ENCODE measurements at places on chromosomes 2 and 18.
A peak's percentile ranks its signal among the peaks of the same experiment; 100 is the strongest.

DNA sequence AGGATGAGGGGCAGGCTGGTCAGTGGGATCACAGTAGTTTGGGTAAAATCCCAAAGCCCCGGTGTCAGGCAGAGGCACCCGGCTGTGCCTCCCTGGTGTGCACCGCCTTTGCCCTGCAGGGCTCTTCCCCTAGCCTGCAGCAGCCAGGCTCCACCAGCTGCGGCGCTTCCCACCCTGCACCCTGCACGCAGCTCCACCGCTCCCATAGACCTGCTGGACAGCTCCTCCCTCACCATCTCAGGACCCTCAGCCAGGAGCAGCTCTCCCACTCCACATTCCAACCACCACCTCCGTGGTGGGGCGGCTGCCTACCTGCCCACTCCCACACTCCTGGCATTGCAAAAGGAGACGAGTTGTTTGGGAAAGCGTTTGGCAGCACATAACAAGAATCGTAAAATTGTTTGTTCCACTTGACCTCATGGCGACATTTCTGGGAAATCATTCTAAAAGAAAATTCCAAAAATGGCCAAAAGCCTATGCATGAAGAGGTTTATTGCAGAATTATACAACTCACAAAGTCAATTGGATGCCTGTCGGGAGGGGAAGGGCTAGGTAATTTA, 287.4 kb upstream of the HDAC4 start:
- DNase-seq, result no peak

GRCh38 chr2:135985826-135986393, 484 bp upstream of the DARS1 start:
- DNase-seq, result peak; percentile 92

GRCh38 chr18:8868276-8868675, 162.9 kb downstream of the MTCL1 start:
- no peak for DNase-seq

DNA sequence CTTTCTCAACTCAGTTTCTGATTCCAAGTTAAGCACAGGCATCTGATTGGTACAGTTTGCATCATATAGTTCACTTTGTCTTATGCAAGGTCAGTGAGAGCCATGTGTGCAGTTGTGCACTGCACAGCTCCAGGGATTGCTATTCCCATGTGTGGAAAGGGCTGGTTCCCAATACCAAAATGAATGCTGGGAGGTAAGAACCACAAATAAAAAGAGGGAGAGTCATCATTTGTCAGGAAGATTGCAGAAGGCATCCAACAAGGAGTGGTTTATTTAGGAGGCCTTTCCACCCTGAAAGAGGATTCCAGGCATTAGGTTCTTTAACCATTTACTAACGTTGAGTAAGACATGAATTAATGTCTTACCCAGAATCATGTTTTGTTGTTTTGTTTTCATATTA, 141.2 kb upstream of the ST6GAL2 start:
- no peak for DNase-seq

DNA sequence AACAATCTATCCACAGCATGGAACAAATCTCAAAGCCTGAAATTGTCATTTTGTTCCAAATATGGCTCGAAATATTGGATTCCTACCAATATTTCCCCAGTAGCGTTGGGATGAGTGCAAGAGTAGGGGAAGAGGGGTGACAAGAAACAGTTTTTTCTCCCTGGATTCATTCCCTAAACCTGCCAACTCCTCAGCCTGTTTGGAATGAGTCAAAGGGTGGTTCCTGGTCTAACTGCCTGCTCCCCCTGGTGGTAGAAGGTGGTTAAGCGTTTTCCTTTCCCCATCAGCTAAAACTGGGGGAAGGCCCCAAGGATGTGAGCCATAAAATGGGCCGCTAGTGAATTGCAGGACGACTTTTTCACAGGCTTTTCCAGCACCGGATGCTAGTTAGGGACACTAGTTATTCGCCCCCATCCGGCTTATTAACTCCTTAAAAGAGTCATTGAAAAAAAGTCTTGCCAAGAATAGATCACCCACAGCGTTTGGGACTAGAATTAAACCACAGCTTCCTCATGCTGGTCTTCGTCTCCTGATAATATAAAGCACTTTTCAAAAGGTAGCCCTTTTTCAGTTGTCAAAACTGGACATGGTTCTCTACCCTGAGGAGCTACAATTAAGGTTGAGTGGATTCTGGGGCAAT, 72.5 kb downstream of the DHRS9 start:
- DNase-seq, result peak; percentile 75

- no peak for DNase-seq
Observed at GRCh38 chr2:194182888-194183287, 1474.1 kb upstream of the SLC39A10 start.

DNA sequence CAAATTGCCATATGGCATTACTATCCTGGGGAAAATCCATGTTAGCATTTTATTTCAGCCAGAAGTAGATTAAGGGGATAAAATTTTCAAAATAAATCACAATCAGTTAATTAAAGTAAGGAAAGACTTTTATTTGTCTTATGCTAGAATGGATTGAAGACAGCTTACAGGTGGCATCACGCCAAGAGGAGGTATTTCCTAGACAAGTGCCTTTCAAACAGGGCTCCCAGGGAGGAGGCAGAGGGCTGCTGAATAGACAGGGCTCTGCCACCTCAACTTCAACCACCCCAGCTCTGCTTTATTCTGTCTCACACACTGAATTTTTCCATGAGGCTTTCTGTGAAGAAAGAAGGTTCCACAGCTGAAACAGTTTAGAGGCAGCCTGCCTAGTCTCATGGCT, 12.2 kb downstream of the CCDC68 start:
- DNase-seq, result no peak

DNA sequence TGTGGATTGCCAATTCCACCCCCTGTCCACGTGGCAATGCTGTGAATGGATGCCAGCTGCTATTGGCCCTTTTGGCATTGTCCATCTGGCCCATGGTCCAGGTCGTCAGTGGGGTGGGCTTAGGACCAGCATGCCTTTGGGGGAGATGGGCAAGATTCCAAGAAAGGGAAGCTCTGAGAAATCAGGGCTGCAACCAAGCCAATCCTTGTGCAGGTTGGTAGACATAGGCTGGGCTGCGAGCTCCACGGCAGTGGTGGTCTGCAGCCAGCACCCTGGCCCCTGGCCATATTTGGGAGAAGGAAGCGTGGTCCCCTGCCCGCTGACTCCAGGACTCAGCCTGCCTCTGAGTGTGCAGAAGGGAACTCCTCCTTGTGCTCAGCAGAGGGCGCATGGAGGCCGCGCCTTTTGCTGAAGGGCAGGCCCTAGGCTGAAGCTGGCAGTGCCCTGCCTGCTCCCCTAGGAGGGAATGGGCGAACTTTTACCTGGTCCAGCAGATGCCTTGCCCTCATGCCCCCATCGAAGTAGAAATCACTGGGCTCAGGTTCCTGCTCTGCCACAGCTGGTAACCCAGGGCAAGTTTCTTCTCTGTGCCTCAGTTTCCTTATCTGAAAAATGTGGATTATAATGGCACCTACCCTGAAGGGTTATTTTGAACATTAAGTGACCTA, 5.4 kb downstream of the SPR start:
- DNase-seq, result peak; percentile 72

- DNase-seq, result no peak
Observed at GRCh38 chr18:78770139-78770822, 209.3 kb upstream of the SALL3 start.

- no peak for DNase-seq
Observed at GRCh38 chr2:189444322-189444721, 3.0 kb downstream of the WDR75 start.

DNA sequence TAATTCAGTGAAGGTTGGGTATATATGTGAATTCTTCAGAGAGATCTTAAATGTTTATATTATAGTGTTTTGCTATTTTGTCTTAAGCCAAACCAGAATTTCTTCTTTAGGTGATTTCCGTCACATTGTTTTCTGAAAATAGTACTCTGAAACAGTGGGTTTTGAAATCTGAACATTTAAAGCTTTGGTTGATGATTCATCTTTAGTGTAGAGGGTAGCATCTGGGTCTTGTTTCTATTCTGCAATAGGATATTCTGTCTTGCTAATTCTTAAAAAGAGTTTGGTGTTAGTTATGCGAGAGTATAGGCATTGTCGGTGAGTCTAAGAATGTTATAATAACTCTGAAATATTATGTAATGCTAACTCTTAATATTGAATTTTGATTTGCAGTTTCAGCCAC, 69.6 kb upstream of the FAM237A start:
- no peak for DNase-seq

- peak; percentile 74 for DNase-seq
Observed at GRCh38 chr2:241950413-241951315, 81.1 kb downstream of the RTP5 start.

DNA sequence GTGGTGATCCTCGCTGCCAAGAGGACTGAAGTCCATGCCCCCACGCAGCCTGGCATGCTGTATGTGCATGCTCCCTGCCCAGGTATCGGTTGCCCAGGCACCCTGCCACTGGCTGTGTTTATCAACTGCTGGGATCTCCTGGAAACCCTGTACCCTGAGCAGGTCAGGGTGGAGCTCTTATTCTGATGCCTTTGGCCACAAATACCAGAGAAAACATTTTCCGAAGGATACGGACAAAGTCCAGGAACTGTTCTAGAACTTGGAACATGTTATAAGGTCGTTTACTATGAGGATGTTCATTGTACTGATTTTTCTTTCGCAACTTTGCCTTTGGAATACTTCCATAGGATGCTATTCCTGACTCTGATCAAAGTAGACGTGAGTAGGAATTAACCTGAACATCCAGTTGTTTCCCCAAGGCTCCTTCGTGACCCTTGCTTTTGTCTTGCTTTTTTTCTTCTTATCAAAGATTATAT, 55.2 kb downstream of the TMEM17 start:
- DNase-seq, result no peak

- no peak for DNase-seq
Observed at GRCh38 chr2:228917220-228917619, 353.9 kb downstream of the PID1 start.

- DNase-seq, result no peak
Observed at GRCh38 chr18:78814766-78815165, 164.9 kb upstream of the SALL3 start.

GRCh38 chr2:202574541-202574940, 60.2 kb upstream of the FAM117B start:
- DNase-seq, result no peak

GRCh38 chr2:105183555-105184323, 57.8 kb upstream of the GPR45 start:
- no peak for DNase-seq

GRCh38 chr2:229714736-229715541, 584 bp upstream of the DNER start:
- DNase-seq, result peak; percentile 57

GRCh38 chr2:227052879-227053278, 111.1 kb downstream of the COL4A4 start:
- DNase-seq, result no peak

DNA sequence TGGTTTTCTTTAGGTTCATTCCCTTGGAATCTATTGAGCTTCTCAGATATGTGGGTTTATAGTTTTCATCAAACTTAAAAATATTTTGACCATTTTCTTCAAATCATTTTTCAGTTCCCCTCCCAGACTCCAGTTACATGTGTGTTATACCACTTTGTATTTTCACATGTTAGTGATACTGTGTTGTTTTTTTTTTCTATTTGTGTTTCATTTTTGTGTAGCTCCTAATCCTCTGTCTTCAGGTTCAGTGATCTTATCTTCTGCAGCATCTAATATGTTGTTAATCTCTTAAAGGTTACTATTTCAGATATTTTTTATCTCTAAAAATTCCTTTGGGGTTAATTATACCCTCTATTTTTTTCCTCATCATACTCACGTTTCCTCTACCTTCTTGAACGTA, 51.2 kb downstream of the STRADB start:
- no peak for DNase-seq

DNA sequence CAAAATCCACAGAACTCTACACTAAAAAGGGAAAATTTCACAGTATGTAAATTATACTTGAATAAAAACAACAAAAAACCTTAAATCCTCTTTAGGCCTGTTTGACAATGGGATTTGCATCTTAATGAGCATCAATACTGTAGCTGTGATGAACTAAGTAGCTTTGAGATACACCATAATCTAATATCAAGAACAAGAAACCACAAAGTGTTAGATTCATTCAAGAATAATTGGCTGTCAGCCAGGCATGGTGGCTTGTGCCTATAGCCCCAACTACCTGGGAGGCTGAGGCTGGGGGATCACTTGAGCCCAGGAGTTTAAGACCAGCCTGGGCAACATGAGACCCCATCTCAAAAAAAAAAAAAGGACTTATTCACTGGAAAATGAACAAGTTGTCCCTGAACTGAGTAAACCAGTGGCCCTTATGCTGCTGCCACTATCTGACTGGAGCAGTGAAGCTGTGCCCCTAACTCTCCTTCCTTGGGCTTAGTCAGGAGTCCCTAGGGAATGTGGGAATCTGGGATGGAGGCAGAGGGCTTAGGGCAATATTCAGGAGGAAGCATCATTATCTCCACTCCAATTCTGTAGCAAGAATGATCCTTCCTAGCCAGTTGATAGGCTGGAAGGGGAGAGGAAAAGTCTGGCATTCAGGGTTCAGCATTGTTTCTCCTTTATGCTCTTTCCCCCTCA, 88.5 kb downstream of the PRKCE start:
- DNase-seq, result no peak

DNA sequence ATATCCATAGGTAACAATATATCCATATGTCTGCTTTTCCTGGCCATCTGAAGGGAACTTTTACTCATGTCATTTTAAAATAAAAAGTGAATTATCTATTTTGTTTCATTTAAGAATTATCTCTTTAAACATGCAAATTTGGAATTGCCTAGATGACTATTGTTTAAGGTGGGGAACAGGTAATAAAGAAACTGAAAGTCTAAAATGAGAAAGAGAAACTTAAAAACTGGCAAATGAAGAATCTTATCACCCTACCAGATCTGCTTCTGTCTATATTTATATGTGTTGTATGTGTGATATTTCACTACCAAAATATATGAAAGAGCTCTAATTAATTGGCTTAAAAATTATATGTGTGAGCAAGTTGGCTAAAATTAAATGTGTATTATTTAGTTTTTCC, 243.2 kb upstream of the KCNH7 start:
- DNase-seq, result no peak

- DNase-seq, result no peak
Observed at GRCh38 chr2:181189951-181190350, 209.5 kb downstream of the UBE2E3 start.

DNA sequence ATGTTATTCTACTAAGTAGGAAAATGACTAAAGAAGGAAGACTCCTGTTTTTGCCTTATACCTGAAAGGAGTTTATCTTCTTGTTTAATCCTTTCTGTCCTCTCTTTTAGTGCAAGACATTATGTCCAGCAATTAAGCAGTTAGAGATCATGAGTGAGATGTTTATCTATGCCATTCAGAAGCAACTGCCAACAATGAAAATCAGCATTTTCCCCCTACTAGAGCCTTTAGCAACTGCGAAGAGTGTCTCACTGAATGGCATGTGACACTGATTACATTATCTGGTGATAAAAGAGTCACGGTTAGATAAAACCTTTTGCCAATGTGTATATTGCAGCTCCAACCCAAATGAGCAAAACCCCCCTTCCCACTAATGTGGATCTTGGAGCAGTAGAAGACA, 357.7 kb upstream of the SYT4 start:
- no peak for DNase-seq

GRCh38 chr2:169190197-169190775, 120.9 kb downstream of the DHRS9 start:
- no peak for DNase-seq
